ENCODE measurements at places on chromosomes 6 and 20.

DNA sequence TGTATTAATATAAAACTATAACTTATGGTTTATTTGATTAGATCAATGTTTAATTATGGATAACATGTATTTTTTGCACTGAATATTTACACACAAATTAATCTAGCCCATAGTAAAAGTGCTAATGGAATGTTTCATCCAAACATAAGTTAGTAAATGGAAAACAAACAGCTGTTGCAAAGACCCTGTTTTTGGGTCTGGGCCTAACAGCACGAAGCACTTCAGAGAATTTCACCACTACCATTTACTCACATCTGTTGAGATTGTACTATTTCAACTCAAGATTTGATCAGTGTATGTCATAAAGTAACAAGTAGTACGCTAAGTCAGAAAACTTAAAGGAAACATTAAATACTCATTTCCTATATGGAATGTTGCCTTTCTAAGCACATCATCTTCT lies 359.6 kb downstream of the LAMA2 start:
- H3K27me3 ChIP-seq = no peaks in the 10 kb centered on the region
- no peak overlapping the region for H3K27ac ChIP-seq
- H3K4me1 ChIP-seq = no peaks in the 10 kb centered on the region
- no peak overlapping the region for H3K4me3 ChIP-seq
- DNase-seq = no peak

DNA sequence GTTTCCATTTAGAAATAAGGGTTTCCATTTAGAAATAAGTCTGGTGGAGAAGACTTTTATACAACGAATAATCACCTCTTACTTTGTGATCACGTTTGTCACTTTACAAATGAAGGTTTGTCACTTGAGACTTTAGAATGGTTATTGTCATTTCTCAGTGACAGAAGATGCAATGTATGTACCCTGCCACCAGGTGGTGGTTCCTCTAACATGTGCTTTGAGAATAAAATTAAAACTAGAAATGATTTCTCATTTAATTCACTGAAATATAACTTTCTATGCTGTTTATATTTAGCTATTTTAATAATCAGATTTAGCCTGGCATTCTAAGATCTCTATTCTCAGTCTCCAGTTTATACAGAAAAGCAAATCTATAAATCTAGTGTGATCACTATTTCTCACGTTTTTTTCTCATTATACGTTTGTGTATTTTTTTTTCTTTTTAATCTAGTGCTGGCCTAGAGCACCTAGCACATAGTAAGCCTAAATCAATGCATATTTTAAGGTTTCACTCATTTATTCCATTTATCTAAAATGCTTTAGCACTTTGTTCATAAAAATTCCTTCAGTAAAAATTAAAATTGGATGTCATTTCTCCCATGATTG lies 57.4 kb upstream of the TFAP2D start:
- H3K27me3 ChIP-seq = no peaks in the 10 kb centered on the region
- no peaks in the 10 kb centered on the region for H3K4me1 ChIP-seq
- no peak overlapping the region for H3K27ac ChIP-seq
- DNase-seq = no peak

DNA sequence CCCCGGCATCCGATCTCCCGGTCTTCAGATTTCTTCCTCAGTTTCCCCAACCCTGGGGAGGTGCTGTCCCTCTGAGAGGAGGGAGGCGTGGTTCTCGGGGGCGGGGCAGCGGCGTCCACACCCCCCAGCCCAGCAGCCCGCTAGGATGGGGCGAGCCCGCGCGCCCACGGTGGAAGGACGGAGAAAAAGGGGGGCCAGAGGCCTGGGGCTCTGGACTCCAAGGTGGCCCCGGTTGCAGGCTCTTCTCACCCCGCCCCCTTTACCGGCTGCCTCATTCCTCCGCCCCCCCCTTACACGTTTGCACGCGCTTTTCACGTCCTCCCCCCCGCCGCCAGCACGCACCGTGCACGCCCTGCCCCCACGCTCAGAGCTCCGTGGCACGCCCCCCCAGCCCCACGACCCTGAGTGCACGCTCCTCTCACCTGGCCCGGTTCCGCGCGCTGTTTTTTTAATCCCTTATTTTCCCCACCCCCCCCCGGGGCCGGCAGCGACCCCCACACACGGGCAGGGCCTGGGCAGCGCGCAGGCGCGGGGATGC lies 402 bp downstream of the ZBTB12 start:
- H3K4me1 ChIP-seq = peaks cover 14% of the 10 kb centered on the region
- H3K27ac ChIP-seq = peak overlapping the region; percentile 81
- no peaks in the 10 kb centered on the region for H3K36me3 ChIP-seq
- H3K4me3 ChIP-seq = peak overlapping the region; percentile 85
- no peaks in the 10 kb centered on the region for H3K27me3 ChIP-seq

DNA sequence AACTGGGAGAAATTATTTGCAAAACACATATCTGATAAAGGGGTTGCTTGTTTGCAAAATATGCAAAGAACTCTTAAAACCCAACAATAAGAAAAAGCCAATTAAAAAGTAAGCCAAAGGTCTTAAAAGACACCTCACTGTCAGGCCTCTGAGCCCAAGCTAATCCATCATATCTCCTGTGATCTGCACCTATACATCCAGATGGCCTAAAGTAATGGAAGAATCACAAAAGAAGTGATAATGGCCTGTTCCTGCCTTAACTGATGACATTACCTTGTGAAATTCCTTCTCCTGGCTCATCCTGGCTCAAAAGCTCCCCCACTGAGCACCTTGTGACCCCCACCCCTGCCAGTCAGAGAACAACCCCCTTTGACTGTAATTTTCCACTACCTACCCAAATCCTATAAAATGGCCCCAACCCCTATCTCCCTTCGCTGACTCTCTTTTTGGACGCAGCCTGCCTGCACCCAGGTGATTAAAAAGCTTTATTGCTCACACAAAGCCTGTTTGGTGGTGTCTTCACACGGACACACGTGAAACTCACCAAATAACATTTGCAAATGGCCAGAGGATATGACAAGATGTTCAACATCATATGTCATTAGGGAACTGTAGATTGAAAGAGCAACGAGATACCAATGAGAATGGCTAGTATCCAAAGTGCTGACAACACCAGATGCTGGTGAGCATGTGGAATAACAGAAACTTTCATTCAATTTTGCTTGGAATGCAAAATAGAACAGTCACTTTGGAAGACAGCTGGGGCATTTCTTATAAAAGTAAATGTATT lies 565.0 kb upstream of the ADGRB3 start:
- H3K36me3 ChIP-seq = no peaks in the 10 kb centered on the region
- no peak for DNase-seq
- no peaks in the 10 kb centered on the region for H3K4me1 ChIP-seq

DNA sequence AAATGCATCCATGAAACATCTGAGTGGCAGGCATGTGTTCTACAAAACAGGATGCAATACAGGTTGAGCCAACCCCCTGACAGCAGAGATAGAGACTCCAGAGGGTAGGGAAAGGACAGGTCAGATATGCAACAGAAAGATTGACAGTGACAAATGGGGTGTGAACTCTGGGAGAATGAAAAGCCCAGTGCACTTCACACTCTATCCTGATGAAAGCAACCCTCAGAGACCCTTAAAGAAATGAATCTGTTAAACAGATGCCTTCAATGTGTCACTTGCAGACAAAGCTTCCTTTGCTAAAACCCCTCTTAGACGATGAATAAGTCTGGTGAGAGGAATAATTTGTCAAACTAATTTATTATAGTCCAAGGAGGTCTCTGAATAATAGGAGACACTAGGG lies 89.9 kb downstream of the RFPL4B start:
- no peaks in the 10 kb centered on the region for H3K27me3 ChIP-seq
- DNase-seq = no peak
- no peak overlapping the region for H3K4me3 ChIP-seq
- no peaks in the 10 kb centered on the region for H3K36me3 ChIP-seq
- H3K27ac ChIP-seq = no peak overlapping the region

GRCh38 chr6:53924277-53924676 lies 129.5 kb downstream of the LRRC1 start:
- peaks cover 4% of the 10 kb centered on the region for H3K36me3 ChIP-seq
- H3K27me3 ChIP-seq = no peaks in the 10 kb centered on the region
- no peak for DNase-seq

- DNase-seq = no peak
- peaks cover 15% of the 10 kb centered on the region for H3K36me3 ChIP-seq
- no peak overlapping the region for H3K27ac ChIP-seq
- no peak overlapping the region for H3K4me3 ChIP-seq
Measured at GRCh38 chr20:34037121-34037520, 43.4 kb downstream of the RALY start.

DNA sequence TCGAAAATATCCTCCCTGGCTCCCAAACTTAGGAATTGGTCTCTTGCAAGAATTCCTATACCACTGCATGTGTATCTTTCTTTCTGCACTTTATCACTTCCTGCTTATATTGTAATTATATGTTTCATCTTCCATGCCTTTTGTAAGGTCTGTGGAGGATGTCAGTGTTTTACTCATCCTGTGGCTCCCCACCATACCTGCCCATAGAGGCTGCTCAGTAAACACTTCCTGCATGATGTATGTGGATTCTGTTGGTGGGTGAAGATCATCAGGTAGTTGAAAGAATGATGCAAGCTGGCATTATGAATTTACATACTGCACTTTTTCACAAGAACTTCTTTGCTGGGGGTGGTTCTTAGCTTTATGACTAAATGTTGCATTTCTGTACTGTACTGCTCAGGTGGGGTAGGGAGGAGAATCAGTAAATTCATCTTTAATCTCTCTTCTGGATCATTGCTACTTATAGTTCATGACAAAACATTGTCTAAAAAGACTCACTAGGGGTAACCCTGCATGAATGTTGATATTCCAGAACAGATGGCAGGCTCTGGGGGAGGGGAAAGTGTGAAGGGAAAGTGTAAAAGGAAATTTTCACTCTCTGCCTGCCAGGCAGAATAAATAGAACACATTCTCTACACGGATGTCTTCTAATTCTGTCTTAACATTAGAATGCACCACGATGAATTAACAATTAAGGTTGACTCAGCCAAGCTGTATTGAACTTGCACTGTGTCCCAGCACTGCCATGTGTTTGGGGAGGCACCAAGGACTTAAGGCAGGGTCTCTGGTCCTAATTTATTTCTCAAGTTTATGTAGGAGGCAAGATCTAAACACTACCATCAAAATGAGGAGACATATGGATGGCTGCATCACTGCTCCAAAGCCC lies 36.0 kb upstream of the KLHL31 start:
- no peak overlapping the region for H3K4me3 ChIP-seq
- no peaks in the 10 kb centered on the region for H3K4me1 ChIP-seq
- no peaks in the 10 kb centered on the region for H3K36me3 ChIP-seq
- DNase-seq = no peak

DNA sequence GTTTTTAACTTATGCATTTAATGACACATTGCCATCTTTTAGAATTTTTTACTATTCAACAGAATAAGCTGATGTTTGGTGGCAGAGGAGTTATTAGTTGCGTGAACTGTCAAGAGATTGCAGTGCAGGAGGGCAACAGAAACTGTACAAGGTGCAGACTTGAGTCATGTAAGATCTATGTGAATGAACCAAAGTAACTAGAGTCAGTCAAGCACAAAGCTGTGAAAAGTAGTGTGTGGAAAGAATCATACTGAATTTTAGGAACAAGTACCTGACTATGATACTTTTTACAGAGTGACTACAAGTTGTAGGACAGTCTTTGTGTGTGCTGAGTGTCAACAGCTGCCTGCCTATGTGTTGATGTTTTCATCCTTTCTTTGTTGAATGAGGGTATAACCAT lies 2.7 kb upstream of the C6orf163 start:
- no peaks in the 10 kb centered on the region for H3K36me3 ChIP-seq
- H3K27me3 ChIP-seq = no peaks in the 10 kb centered on the region
- peaks cover 5% of the 10 kb centered on the region for H3K4me1 ChIP-seq
- DNase-seq = no peak
- no peak overlapping the region for H3K4me3 ChIP-seq
- H3K27ac ChIP-seq = no peak overlapping the region

DNA sequence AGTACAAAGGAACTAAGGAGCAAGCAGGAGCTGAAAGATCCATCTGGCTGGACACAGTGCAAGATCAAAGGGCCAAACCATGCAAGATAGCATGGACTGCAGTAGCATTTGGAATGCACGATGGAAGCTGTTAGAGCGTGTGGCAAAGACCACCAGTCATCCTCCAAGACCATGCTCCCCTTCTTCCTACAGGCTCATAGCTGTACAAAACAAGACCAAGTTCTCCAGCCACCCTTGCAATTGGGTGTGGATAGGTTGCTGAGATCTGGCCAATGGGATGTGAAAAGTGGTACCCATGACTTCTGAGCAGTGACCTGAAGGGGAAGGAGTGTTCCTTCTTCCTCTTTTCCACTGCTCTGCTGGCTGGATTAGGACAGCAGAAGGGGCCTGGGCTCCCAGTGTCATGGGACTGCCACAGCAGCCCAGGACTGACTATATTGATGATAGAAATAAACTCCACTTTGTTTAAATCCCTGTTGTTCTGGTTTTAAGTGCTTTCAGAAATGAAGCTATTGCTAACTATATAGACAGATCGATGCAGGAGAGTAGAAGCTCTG lies 64.9 kb downstream of the SLC22A23 start:
- no peaks in the 10 kb centered on the region for H3K27me3 ChIP-seq
- no peak overlapping the region for H3K27ac ChIP-seq
- no peaks in the 10 kb centered on the region for H3K4me1 ChIP-seq

DNA sequence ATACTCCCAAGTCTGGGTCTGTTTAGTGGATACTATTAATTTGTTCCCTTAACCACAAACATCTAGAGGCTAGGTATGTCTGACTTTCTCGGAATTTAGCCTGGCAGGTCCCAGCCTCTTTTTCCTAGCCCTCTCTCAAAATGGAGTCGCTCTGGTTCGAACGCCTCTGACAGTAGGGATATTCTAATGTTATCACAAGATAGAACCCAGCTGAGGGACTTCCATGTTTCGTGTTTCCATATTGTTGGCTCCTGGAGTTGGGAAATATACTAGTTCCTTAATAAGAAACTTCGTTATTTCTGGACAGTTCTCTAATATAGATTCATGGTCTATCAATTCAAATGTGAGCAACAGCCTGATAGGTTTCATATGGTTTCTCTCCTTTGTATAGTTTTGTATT lies 16.4 kb downstream of the CYB5R4 start:
- H3K4me3 ChIP-seq = no peak overlapping the region
- DNase-seq = no peak
- H3K27me3 ChIP-seq = no peaks in the 10 kb centered on the region
- H3K36me3 ChIP-seq = no peaks in the 10 kb centered on the region
- H3K27ac ChIP-seq = no peak overlapping the region

- peaks cover 41% of the 10 kb centered on the region for H3K36me3 ChIP-seq
- H3K4me1 ChIP-seq = peaks cover 28% of the 10 kb centered on the region
- DNase-seq = no peak
- H3K27me3 ChIP-seq = no peaks in the 10 kb centered on the region
Measured at GRCh38 chr20:49529470-49529869, 38.5 kb downstream of the PTGIS start.

GRCh38 chr20:3163099-3164042 lies 3.7 kb upstream of the FASTKD5 start:
- H3K4me1 ChIP-seq = peaks cover 10% of the 10 kb centered on the region
- no peak overlapping the region for H3K27ac ChIP-seq
- no peak overlapping the region for H3K4me3 ChIP-seq
- no peaks in the 10 kb centered on the region for H3K27me3 ChIP-seq
- H3K36me3 ChIP-seq = no peaks in the 10 kb centered on the region

- H3K27ac ChIP-seq = no peak overlapping the region
- no peak overlapping the region for H3K4me3 ChIP-seq
- H3K4me1 ChIP-seq = peaks cover 3% of the 10 kb centered on the region
- H3K27me3 ChIP-seq = no peaks in the 10 kb centered on the region
- no peaks in the 10 kb centered on the region for H3K36me3 ChIP-seq
Measured at GRCh38 chr6:127538750-127539264, 19.7 kb upstream of the MTCL3 start.

- no peak overlapping the region for H3K27ac ChIP-seq
- H3K36me3 ChIP-seq = no peaks in the 10 kb centered on the region
- no peaks in the 10 kb centered on the region for H3K27me3 ChIP-seq
- DNase-seq = no peak
- H3K4me3 ChIP-seq = no peak overlapping the region
Measured at GRCh38 chr6:142881290-142881689, 63.7 kb downstream of the HIVEP2 start.

Data from thoracic aorta (tissue), 2 donors.